NCI-H82 (cell line): ENCODE measurements at places on chromosomes 16 and 17.

- DNase-seq: no peak
Measured at GRCh38 chr16:11681976-11682654, 13.9 kb downstream of the SNN start.

GRCh38 chr17:16100737-16101400, 101.2 kb downstream of the TTC19 start:
- peak; percentile 49 for DNase-seq

GRCh38 chr17:40498281-40499084, 2.9 kb downstream of the TNS4 start:
- no peak for DNase-seq

- DNase-seq: peak; percentile 95
Measured at GRCh38 chr16:720447-720989, 428 bp upstream of the ANTKMT start.

DNA sequence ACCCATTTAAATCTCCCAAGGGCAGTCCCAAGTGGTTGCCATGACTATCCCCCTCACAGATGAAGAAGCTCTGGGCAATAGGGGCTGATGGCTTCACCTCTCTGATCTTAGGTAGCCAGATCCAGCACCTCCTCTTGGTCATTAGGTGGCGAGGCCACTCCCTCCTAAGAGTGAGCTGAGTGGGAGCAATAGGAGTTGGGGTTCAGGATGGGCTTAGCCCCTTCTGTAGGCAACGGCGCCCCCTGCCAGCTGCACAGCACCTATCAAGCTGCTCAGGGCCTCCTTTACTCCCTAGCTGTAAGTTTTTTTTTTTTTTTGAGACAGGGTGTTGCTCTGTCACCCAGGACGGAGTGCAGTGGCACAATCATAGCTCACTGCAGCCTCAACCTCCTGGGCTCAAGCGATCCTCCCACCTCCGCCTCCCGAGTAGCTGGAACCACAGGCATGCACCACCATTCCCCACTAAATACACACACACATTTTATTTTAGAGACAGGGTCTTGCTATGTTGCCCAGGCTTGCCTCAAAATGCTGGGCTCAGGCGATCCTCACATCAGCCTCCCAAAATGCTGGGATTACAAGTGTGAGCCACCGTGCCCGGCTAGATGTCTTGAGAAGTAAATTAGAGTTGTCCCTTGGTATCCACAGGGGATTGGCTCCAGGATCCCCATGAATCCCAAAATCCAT, 3.5 kb upstream of the RRAD start:
- DNase-seq: peak; percentile 46

- DNase-seq: peak; percentile 99
Measured at GRCh38 chr17:2347805-2348685, 10.7 kb downstream of the SGSM2 start.

- no peak for DNase-seq
Measured at GRCh38 chr17:74099442-74100340, 103.8 kb upstream of the RPL38 start.

GRCh38 chr17:75266316-75267152, 4.5 kb downstream of the MIF4GD start:
- DNase-seq: no peak

DNA sequence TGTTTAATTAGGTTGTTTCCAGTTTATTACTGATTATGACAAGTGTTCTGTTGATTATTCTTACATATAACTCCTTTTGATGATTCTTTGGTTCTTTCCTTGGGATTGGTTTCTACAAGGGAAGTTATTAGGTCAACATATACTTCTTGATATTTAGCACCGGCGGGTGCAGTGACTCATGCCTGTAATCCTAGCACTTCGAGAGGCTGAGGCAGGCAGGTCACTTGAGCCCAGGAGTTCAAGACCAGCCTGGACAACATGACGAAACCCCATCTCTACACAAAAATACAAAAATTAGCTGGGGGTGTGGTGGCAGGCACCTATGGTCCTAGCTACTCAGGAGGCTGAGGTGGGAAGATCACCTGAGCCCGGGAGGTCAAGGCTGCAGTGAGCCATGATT, 120.2 kb upstream of the HAS3 start:
- no peak for DNase-seq

DNA sequence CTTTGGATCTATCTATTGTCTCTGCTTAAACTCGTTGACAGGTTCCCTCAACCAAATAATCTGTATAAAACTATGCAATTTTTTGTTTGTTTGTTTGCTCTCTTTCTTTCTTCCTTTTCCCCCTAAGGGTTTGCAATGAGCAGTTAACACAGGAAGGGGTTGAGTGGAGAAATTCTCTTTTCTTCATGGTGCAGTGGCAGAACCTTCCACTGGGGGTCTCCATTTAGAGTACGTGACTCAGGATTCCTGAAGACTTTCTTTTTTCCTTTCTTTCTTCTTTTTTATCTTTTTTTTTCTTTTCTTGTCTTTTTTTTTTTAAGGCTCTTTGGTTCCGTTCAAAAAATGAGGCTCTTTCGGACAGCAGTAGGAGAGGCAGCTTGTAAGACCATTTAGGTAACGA, 19.5 kb upstream of the RBFOX1 start:
- DNase-seq: peak; percentile 38

DNA sequence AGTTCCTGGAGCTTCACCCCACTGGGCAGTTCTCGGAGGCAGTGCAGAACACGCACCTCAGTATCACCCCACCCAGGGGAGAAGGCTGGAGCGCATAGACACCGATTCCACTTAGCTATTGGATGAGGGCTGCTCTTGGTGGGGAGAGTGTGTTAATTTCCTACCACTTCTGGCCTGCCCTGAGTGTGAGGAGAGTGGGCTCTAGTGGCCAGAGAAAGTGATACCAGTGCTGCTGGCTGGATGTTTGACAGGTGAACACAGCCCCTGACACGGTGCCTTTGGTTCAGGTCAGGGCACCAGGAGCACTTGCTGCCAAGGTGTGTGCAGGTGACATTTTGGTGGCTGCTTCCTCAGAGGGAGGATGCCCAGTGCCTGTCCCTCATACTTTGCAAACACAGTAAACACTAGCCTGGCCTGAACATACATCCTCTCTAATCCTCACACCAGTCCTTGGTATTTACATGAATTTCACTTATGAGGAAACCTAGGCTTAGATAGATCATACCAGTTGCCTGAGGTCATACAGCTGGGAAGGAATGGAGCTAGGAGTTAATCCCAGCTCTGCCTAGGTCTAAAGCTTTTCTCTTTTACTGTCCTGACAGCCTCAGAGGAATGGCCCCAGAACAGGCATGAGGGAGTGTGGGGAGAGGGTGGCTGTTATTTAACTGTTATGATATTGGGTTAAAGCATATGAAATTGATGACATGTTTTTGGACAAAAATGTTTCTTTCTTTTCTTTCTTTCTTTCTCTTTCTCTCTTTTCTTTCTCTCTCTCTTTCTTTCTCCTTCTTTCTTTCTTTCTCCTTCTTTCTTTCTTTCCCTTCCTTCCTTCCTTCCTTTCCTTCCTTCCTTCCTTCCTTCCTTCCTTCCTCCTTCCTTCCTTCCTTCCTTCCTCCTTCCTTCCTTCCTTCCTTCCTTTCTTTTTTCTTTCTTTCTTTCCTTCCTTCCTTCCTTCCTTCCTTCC, 21.0 kb upstream of the ITGAX start:
- peak; percentile 31 for DNase-seq

- peak; percentile 84 for DNase-seq
Measured at GRCh38 chr16:66900721-66901441, 17.8 kb downstream of the CDH16 start.

GRCh38 chr16:78519896-78520295, 420.4 kb downstream of the WWOX start:
- no peak for DNase-seq

GRCh38 chr17:61579961-61580360, 11.1 kb downstream of the NACA2 start:
- DNase-seq: peak; percentile 88

DNA sequence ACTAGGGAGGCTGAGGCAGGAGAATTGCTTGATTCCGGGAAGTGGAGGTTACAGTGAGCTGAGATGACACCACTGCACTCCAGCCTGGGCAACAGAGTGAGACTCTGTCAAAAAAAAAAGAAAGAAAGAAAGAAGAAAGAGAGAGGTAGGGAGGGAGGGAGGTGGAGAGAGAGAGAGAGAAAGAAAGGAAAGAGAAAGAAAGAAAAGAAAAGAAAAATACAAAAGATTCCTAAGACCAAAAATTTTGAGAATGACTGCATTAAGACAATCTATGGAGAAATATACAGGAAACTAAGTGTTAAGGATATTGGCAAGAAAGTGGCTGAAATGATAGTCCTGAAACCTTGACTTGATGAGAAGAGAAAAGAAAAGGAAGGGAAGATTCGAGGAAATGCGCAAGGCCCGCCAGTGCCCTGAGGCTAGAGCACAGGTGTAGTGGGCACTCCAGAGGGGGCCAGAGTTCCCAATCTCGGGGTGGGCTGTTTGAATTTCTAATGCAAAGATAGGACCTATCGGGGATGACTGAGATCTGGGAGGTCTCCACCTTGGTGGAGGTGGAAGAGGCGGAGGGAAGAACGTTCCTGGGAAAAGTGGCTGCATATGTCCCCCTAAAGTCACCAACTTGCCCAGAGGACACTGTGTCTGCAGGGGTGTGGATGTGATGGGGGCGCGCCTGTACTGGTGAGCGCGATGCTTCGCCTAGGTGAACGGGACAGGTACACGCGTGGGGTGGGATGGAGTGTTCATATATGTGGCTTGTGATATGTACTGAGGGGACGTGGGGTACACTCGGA, 654 bp upstream of the SCNN1B start:
- DNase-seq: no peak

- no peak for DNase-seq
Measured at GRCh38 chr17:20059728-20060188, 50.6 kb downstream of the SPECC1 start.

DNA sequence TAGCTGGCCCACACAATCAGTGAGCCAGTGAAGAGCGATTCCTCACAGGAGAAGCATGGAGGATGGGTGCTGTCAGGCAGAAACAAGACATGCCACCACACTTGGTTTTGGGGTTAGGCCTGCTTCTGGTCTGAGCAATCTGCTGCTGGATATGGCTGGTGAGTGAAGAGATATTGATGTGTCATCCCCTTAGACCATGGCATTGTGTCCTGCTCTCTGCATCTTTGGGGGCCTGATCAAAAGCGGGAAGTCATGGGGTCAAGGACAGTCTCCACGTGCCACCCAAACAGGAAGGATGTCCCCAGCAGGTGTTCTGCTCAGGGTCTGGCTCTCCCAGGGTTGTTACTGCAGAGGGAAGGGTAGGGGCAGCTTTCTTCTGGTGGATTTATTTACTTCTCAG, 140.7 kb downstream of the PRKCB start:
- DNase-seq: no peak

DNA sequence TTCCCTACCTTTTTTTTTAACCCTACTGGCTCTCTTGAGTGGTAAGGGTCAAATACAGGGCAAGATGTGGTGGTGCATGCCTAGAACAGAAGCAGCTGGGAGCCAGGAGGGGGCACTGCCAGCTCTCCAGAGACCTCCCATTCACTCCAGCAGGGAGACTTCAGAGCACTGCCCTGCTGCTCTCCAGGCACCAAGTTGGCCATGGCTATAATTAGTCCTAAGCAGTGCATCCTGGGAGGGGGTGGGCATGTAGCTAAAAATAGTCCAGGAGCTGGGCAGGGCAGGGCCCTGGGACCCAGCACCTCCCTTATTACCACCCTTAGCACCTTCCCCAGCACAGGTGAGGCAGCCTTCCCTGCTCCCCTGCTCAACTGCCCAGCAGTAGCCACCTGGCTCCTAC, 3.5 kb downstream of the CORO6 start:
- DNase-seq: peak; percentile 48

DNA sequence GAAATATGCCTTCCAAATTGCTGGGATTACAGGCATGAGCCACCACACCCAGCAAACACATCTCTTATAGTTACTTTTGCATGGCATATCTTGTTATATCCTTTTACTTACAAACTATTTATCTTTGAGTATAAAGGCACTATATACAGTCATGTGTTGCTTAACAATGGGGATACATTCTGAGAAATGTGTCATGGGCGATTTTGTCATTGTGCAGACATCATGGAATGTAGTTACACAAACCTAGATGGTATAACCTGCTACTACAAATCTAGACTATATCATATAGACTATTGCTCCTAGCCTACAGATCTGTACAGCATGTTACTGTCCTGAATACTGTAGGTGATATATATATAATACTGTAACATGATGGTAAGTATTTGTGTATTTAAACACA, 43.6 kb downstream of the BCL7C start:
- DNase-seq: no peak

DNA sequence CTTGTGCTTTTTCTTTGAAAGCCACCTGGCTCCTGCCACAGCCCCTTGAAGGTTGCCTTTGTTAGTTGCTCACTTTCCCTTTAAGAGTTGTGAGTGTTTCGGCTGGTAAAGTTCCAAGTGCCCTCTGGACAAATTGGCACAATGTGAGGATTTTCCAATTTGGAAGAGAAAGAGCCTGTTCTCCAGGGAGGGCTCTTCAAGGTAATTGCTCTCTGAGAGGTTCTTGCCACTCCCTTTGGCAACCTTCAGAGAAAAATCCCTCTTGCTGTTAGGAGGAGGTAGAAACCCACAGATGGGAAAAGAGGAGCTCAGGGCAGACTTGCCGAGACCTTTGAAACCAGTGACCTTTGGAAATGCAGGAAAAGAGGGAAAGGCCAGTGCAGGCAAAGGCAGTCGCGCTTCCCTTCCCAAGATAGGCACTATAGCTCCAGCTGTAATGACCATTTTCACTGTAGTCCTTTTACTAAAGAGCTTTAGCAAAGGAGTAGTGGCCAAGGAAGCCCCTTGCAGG, 49.0 kb upstream of the AKAP1 start:
- no peak for DNase-seq

- DNase-seq: peak; percentile 72
Measured at GRCh38 chr17:36936455-36937000, 747 bp upstream of the LHX1 start.

DNA sequence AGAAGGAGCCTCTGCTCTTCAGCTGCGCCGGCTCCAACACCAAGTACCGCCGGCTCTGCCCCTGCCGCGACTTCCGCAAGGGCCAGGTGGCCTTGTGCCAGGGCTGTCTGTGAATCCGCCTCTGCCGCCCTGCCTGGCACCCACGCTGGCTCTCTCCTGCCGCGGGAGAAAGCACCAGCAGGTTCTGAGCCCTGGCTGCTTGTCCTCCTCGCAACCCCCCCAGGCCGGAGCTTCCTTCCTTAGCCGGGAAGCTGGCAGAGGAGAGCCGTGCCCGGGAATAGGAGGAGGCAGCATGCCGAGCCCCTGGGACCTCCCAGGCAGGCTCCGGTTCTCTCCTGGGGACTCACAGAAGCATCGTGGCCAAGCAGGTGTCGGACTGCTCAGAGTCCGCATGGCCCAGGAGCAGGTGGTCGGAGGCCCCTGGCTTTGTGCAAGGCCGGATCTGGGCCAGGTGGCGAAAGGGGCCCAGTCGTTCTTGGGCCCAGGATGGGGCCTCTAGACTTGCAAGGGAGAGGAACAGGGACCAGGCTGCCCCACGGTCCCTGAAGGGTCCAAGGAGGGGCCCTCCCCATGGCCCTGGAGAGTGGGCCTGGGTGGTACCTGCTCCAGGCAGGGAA, 80.6 kb downstream of the MGAT5B start:
- DNase-seq: peak; percentile 26

- DNase-seq: no peak
Measured at GRCh38 chr17:46053911-46054534, 55.0 kb downstream of the STH start.
